Testis (tissue), 5 donors: ENCODE measurements at places on chromosomes 16 and 17.
A peak's percentile ranks its signal among the peaks of the same experiment; 100 is the strongest.

DNA sequence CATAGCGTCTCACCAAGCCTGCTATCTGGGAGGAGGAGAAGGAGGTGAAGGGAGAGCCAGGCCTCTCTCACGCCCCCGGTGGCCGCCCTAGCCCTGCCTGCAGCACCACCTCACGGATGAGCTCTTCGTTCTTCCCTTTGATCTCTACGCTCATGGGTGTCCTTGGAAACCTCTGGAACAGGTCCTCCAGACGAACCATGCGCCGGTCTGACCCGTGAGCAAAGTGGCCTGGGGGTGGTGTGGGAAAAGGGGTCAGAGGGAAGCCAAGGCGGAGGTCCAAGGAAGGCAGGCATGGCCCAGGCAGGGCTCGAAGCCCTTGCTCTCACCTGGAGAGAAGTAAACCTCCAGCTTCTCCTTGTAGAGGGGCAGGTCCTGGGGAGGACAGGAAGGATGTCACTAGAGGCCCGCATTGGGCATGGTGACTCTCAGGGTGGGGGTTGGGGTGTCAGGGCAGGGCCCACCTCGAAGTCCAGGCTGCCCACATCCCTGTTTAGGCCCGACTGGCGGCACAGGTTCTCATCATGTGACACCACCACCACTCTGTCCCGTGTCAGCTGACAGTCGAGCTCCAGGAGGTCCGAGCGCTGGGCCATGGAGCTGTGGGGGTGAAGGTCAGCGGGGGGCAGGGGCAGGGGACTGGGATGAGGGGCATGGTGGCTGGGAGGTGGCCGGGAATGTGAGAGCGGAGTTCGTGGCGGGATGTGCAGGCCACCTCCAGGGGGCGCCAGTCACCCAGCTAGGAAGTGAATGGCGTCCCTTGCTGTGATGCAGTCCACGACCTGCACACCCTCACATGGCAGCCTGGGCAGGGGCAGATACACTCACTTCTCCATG lies 923 bp downstream of the GDPD3 start:
- DNase-seq: peak; percentile 53

- peak; percentile 85 for DNase-seq
These were observed 889 bp upstream of the ZNF423 start for GRCh38 chr16:49856672-49857330.

GRCh38 chr17:30780343-30780742 lies 44.1 kb downstream of the CRLF3 start:
- no peak for DNase-seq

GRCh38 chr17:61353615-61354014 lies 46.0 kb upstream of the TBX2 start:
- no peak for DNase-seq

DNA sequence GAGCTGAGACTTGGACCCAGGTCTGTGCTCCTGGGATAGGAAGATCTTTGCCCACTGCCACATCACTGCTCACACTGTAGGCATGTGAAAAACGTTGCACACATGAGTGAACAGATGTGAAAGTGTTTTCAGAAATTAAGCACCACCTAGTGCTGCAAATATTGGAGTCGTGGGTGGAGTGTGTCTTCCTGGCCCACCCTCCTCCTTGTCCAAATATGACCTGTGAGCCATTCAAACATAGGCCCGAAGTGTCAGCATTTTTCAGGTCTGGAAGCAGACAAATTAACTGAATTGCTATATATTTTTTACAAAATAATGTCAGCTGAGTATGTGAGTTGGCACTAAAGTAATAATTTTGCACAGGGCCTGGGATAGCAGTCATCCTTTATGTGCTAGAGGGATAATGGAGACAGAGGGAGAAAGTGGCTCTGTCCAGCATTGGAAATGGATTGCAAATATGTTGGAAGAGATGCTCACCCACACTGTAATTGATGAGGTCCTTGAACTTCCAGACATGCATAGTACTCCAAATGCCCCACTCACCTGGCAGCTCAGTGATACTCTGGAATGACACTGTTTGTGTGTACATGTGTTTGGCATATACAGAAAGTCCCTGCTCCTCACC lies 58.7 kb downstream of the ACSM1 start:
- no peak for DNase-seq

DNA sequence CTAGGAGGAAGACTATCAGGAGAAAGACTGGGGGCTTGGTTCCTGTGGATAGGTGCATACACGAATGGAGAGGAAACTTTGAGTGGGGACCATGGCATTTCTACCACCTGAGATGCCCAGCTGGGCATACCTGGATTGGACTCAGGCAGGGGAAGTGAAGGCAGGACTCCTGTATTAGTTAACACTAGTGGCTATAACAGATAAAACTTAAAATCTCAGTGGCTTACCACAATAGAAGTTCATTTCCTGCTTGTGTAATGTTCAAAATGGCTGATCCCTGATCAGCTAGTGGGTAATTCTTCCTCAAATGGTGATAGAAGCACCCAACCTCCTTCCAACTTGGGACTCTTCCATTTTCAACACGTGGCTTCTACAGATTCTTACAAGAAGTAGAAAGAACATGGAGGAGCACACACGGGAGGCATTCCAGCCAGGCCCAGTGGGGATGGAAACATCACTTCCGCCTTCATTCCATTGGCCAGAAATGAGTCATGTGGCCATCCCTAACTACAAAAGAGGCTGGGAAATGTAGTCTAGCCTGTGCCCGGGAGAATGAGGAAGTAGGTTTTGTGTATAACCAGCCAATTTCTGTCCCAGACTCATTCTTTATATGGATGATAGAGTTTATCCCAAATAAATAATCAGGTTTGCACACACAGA lies 112.1 kb downstream of the UTP18 start:
- DNase-seq: peak; percentile 85

GRCh38 chr17:72719578-72720493 lies 372.7 kb downstream of the SLC39A11 start:
- no peak for DNase-seq

GRCh38 chr16:66376114-66376513 lies 9.6 kb downstream of the CDH5 start:
- DNase-seq: no peak

DNA sequence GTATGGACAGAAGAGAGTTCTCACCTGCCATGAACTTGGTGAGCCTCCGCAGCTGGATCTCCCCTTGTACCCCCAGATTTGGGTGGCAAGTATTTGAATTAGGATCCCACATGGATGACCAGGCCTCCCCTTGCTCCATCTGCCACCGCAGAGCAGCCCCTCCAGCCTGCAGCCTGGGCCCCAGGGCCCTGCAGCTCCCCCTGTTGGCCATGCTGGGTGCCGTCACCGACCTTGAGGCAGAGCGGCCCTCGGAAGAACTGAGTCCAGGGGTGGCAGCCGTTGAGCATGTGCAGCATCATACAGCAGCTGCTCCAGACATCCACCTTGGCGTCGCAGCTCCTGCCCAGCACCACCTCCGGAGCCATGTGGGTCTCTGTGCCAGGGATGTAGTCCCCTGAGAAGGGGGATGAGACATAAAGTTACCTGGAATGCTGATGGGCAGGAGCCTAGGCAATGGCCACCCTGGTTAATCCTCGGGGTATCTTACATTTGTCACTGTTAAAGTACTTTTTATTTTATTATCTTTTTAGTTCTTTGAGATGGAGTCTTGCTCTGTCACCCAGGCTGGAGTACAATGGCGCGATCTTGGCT lies 9.0 kb upstream of the SPATA32 start:
- DNase-seq: peak; percentile 40

GRCh38 chr17:16391451-16391850 lies 10.6 kb downstream of the UBB start:
- no peak for DNase-seq

- no peak for DNase-seq
These were observed 178.8 kb downstream of the MAP2K6 start for GRCh38 chr17:69593351-69593715.

GRCh38 chr16:70572050-70572925 lies 48.7 kb downstream of the SF3B3 start:
- DNase-seq: no peak

DNA sequence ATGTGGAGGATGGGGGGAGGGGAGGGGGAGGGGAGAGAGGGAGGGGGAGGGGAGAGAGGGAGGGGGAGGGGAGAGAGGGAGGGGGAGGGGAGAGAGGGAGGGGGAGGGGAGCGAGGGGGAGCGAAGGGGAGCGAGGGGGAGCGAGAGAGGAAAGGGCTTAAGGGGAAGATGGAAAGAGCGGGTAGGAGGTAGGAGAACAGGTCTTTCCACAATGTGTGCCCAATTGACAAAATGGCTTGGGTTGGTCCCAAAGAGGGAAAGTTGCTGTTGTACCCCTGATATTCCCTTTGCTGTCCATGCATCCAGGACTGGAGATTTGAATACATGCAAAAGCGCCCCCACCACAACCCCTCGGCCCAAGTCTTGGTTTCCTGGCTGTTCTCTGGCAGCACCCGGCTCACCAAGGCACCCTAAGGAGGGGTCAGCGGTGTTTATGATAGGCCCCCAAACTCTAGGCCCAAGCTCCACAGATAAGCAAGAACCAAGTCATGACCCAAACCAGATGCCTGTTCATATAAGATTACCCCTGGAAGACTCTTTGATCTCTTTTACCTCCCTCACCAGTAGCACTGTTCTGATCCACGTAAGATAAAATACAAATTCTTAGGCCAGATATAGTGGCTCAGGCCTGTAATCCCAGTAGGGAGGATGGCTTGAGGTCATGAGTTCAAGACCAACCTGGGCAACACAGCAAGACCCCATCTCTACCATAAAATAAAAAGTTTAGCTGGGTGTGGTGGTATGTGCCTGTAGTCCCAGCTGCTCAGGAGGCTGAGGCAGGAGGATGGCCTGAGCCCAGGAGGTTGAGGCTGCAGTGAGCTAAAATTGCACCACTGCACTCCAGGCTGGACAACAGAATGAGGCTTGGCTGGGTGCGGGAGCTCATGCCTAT lies 119.6 kb downstream of the ZFHX3 start:
- DNase-seq: no peak

DNA sequence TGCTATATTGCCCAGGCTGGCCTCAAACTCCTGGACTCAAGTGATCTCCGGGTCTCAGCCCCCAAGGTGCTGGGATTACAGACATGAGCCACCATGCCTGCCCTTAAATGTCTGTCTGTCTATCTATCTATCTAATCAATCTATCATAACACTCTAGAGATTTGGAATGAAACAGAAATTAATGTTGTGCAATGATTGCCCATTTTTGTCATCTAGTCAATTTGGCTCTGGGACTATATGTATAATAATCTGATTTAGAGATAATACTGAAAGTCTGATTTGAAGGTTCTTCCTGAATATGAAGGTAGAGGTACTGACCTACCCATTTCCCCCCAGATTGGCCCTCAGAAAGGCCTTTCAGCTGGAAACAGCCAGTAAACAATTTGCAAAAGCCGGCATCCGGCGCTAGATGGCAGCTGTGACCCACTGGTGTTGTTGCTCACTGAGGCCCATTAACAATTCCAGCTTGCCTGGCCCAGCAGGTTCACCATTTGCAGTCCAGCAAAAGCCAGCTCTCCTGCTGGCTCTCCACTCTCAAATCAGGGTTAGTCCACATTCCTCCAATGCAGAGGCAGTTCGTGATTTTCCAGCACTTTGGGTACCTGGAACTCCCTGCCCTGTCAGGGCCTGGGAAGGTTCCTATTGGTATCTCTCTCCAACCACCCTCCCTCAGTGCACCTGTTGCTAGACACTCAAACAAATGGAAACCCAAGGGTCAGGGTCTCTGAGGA lies 22.9 kb upstream of the C16orf87 start:
- peak; percentile 88 for DNase-seq

DNA sequence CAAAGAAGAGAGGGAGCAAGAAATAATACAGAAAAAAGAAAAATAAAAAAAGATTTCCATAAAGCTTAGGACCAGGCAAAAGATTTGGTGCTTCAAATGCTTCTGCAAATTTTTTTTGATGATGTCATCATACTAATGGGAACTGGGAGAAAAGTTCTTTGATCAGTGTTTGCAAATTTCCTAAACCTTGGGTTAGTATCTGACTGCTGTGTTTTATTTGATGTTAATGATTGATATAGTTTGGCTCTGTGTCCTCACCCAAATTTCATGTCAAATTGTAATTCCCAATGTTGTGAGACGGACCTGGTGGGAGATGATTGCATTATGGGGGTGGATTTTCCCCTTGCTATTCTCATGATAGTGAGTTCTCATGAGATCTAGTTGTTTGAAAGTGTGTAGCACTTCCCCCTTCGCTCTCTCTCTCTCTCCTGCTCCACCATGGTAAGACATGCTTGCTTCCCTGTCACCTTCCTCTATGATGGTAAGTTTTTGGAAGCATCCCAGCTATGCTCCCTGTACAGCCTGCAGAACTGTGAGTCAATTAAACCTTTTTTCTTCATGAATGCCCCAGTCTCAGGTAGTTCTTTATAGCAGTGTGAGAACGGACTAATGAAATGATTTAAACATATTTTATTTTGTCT lies 72.6 kb downstream of the TMEM100 start:
- DNase-seq: no peak

- no peak for DNase-seq
These were observed 97.1 kb downstream of the TMEM100 start for GRCh38 chr17:55625521-55625920.

GRCh38 chr17:76087531-76087930 lies 8.5 kb downstream of the ZACN start:
- DNase-seq: no peak

DNA sequence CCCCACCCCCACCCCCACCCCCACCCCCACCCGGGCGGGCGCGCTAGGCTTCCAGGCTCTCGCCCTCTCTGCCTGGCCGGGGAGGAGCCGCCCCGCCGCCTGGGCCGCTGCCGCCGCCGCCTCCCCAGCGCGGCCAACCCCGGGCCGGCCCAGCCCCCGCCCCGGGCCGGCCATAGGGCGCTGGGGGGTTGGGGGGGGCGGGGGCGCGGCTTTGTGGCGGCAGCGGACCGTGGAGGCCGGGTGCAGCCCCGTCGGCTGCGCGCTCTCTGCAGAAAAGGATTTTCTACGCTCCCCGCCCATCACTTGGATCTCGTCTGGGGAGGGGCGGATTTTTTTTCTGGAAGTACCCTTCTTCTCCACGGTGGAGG lies 230.9 kb downstream of the MRTFB start:
- peak; percentile 56 for DNase-seq

DNA sequence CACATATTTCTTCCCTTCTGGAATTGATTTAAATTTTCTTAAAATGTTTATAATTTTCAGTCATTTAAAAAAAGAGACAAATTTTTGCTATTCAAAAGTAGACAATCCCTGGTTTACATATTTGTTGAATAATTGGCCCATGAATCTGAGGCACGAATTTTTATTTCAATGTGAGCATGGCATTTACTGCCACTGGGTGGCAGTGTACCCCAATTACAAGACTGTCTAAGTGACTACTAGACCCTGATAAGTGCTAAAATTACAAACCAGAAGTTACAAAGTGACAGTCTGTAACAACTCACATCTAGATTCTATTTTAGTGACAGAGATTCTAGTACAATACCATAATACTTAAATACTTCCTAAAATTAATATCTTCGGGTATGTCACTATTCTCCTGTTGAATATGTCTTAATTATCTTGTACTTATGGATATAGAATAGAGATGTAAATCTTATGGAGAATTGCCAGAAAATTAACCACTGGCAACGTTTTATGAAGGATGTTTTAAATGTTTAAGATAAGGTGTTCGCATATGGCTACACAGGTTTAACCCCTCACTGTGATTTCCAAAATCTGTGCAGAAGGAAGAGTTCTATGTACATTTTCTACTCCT lies 235.8 kb downstream of the MAP2K4 start:
- DNase-seq: peak; percentile 71

DNA sequence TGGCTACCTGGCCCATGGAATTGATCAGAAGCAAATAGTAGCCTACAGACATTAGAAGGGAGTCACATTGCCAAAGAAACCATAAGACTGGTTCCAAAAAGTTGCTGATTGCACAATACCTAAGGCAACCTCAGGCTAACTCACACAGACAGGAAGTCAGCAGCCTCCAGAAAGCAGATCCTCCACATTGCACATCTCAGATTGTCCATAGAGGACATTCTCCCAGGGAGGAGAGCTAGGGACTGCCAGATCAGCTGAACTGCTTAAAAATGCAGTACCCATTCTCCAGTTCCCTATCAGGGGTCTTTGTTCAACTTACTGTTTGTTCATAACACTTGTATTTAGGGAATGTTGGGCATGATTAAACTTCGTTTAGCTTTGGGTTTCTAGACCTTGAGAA lies 4.2 kb downstream of the CCL3 start:
- DNase-seq: no peak
